ENCODE measurements at places on chromosomes 11 and 22. TPM values are rescaled to one million over a fixed set of nuclear protein-coding genes. Genes with fewer than 3 reads are reported as not detected.

GRCh38 chr11:34840736-34841386 is 75.3 kb downstream of the APIP start:
- no peak for DNase-seq

TREH gene
- not detected for total RNA-seq

ACTN3 gene
- 0.15 TPM for total RNA-seq

KCNQ1OT1 gene
- total RNA-seq: 14.5 TPM

GRCh38 chr11:121310908-121311307 is 18.3 kb downstream of the SC5D start:
- DNase-seq: no peak

DNA sequence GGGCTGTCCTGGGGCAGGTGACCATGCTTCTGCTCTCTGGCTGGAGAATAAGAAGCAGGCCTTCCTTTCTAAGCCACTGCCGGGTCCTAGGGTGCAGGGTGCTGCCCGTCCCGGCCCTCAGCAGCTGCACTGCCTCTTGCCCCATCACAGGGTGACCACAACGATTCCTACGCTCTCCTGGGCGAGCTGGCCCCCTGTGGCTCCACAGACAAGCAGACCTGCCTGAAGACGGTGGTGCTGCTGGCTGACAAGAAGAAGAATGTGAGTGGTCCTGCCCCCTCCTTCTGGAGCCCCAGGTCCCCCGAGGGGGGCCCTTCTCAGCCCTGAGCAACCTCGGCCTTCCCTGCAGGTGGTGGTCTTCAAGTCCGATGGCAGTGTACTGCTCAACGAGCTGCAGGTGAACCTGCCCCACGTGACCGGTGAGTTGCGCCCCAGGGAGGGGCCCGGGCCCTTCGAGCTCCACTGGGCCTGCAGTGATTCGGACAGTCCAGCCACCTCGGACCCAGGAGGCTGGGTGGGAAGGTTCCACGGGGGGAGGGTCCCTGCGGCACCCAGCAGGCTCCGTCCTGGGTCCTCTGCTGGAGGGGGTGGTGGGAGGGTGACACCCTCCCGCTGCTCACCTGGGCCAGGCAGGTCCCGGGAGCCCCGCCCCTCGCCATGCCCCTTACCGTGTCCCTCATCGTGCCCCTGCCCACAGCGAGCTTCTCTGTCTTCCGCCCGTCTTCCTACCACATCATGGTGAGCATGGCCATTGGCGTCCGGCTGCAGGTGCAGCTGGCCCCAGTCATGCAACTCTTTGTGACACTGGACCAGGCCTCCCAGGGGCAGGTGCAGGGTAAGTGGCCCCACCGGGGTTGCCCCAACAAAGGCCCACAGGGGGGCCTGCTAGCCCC is 8.3 kb downstream of the MUC2 start:
- DNase-seq: no peak

DNA sequence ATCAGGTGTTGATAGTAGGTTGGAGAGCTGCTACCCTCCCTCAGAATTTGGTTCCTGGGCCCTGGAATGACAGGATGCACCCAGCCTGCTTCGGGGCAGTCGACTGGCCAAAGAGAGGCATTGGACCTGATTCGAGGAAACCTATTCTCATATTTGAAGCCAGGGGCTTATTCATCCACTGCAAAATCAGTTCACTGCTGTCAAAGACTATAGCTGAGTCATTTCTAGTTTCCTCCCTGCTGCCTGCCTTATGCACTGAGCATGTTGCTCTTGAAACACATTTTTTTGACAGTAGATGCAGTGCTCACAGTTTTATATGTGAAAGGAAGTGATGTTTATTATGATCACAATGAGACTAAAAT is 565.4 kb downstream of the ETS1 start:
- DNase-seq: no peak

DNA sequence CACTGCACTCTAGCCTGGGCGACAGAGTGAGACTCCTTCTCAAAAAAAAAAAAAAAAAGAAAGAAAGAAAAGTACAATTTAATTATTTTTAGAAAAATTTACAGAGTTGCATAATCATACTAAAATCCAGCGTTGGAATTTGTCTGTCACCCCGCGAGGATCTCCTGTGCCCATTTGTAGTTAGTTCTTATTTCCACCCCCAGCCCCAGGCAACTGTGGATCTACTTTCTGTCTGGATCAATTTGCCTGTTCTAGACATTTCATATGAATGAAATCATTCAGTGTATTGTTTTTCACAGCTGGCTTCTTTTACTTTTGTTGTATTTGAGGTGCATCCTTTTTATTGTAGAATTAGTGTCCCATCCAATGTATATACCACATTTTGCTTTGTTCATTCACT is 102.6 kb upstream of the RASSF10 start:
- no peak for DNase-seq

CLMP gene
- 13.9 TPM for total RNA-seq

A4GALT gene
- total RNA-seq: 8.6 TPM

DNA sequence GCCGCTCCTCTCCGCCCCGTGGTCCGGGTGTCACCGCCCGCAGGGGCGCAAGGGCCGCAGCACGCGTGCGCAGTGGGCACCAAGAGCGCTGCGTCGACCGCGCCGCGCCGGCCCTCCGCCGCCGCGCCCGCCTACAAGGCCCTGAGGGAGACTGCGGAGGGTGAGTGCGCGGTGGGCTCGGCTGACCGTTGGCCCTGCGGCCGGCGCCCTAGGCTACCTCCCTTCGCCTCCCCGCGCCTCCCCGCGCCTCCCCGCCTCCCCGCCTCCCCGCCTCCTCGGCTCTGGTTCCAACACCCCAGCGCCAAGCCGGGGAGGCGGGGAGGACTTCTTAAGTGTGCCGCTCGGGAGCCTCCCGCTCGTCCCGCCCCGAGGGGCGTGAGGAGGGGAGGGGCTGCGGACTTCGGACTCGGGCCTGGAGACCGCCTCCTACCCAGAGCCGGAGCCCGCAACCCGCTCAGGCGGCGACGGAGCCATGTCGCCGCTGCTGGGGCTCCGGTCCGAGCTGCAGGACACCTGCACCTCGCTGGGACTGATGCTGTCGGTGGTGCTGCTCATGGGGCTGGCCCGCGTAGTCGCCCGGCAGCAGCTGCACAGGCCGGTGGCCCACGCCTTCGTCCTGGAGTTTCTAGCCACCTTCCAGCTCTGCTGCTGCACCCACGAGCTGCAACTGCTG is at the start of gene AQP11:
Gene AQP11, plus strand, starts transcription at position 433 of the 673 bp plus-strand sequence. Its CDS starts 40 bp downstream, at position 473.
- DNase-seq: peak; percentile 93

DNA sequence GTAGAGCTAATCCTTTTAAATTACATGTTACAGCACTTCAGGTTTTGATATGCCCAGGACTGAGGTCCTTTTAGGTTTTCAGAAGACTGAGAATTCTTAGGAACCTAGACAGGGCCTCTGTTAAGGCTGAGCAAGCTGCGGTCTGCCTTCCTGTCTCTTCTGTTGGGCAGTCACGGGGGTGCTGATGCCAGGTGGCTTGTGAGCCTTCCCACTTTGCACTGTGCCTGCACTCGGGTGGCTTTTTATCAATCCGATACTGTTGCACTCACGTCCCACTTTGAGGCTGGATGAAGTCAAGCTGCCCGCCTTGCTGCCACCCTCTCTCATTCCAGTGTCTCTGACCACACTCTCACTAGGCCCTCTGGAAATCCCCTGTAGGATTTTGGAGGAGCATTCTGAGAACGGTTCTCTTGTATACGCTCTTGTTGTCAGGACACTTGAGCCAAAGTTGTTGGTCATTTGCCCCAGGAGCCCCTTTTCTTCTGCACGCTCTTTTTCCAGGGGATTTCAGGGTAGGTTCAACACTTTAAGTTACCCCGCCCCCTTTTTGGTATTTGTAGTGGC is 141.8 kb downstream of the TEAD1 start:
- DNase-seq: no peak

PRR33 gene
- total RNA-seq: not detected

DNA sequence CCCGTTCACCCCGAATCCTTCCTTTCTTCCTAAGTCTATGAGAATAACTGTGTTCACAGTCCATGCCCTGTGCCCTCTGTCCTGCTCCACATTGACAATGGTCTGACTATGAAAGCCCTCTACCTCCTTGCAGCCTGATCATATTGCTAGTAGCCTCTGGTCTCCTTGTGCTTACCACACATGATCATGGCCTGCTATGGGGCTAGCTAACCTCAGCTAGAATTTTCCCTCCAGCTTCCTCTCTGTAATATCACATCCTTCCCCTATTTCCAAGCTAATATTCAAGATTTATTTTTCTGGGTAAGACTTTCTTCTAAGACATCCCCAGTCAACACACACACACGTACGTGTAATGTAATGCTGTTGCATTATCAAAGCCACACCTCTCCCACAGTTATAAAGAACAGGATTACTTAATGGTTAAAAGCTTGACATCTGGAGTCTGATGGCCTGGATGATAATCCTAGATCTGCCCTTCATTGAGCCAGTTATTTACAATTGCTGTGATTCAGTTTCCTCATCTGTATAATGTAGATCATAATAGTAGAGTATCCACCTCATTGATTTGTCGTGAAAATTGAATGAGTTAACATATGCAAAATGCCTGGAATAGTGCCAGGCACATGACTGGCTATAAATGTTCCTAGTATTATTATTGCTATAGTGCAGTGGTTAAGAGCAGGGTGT is 214.4 kb upstream of the BLID start:
- DNase-seq: no peak

DNA sequence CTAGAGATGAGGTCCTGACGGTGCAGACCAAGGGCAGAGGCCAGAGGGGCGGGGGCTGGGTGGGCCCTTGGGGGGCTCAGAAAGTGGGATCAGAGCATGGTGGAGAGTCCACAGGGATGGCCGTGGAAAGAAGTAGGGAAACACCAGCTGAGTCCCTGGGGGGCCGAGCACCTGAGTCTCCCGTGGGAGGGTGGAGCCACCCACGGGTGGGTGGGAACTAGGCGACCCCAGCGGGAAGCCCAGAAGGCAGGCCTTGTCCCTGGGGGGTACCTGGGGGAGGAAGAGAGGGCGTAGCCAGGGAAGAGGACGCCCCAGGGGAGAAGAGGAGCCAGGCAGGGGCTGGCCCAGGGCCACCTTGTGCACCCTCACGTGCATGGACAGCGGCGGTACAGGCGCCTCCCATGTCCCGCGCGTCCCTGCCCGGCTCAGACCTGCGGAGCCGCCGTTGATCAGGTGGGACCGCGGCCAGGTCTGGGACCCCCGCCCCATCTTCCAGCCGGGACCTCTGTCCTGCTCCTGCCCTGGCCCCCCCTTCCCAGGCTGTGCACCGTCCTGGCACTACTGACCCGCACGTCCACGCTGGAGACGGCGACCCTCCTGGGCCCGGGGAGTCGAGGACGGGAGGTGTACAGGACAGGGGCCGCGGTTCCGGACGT is 10.2 kb downstream of the CRELD2 start:
- DNase-seq: no peak

PATE2 gene
- total RNA-seq: not detected

DNA sequence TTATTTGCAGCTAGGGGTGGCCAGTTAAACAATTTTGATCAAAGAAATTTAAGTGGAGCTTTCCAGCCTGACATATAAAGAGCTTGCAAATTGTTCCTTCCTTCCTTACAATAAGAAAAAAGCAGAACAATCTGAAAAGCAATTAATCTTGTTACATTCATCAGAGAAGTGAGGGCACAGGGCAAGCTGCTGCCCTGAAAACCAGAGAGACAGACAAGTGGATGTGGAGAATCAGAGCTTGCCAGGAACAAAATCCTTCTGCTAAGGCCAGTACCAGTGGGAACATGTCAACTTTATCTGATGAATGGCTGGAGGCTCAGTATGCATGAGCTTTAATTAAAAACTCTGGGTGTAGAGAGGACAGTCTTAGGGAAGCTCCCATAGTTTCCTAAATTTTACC is 8.8 kb downstream of the CCDC179 start:
- no peak for DNase-seq

GRCh38 chr22:44126807-44127206 is 53.9 kb upstream of the PARVG start:
- no peak for DNase-seq
